ENCODE measurements at places on chromosomes 16 and 17. TPM values are rescaled to one million over a fixed set of nuclear protein-coding genes. Genes with fewer than 3 reads are reported as not detected.

Gene UNC13D
- 0.23 TPM for total RNA-seq

GRCh38 chr17:9465210-9465921, 110.3 kb downstream of the STX8 start:
- no peak for DNase-seq

Gene SAMD14
- not detected for total RNA-seq

Gene NPIPA8
- 23.3 TPM for total RNA-seq

DNA sequence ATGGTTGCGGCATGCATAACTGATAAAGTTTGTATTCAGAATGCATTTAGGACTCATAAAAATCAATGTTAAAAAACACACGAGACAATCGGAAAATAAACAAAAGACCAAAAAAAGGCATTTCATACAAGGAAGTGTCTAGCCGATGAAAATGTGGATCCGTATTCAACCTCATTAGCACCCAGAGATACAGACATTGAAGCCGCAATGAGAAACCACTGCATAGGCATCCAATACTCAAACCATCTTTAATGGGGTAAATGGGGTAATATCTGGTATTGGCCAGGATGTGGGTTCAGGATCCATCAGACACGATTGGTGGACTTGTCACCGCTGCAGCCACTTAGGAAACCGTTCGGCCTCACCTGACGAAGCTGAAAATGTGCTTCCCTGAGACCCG, 47.4 kb upstream of the ENPP7 start:
- DNase-seq = no peak

DNA sequence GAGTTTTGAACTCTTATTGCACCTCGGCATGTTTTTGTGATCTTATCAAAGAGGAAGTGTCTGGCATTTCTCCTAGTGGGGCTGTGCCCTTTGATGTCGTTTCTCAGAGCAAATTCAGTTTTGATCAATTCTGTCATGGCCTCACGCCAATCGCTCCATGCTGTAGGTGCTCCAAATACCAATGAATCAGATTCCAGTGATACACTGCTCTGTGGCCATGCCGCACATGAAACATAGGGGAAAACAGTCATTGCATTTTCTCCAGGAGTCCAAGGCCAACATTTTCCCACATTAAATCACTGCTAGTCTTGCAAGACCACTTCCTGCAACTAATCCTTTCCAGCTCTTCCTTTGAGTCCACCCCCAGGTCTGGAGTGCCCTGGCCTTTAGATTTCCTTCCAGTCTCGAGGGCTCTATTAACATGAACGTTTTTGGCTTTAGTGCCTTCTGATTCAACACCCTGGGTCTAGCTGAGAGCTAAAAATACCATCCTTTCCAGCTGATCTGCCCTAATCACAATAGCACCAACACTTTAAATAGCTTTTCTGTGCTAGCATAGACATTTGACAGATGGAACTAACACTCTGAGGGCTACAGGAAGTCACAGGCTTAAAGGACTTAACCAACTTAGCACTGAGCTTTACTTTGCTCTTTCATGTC, 18.2 kb upstream of the RASL10B start:
- no peak for DNase-seq

Data from MG63 (cell line).